NCI-H1092 treated with DMSO at 0.1 percent for 48 hours (cell line): ENCODE measurements at places on chromosomes 16 and 17.

- DNase-seq, result no peak
Measured at GRCh38 chr17:66344473-66344872, 42.1 kb downstream of the PRKCA start.

DNA sequence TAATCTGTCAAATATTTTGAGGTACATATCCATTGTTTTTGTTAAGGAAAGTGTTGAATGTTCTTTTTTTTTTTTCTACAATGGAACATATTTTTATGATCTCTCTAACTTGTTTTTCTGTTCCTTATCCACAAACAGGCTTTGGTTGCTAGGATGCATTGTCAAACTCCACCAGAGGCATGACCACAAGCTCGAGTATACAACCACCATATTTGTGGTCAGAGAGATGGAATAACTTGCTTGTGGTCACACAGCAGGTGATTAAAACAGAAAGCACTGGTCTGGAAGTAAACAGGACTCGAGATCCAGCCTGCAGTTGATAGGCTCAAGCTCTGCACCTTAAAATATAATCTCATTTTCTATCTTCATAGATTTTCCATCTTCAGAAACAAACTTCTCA is 105.8 kb upstream of the ADAMTS18 start:
- no peak for DNase-seq

DNA sequence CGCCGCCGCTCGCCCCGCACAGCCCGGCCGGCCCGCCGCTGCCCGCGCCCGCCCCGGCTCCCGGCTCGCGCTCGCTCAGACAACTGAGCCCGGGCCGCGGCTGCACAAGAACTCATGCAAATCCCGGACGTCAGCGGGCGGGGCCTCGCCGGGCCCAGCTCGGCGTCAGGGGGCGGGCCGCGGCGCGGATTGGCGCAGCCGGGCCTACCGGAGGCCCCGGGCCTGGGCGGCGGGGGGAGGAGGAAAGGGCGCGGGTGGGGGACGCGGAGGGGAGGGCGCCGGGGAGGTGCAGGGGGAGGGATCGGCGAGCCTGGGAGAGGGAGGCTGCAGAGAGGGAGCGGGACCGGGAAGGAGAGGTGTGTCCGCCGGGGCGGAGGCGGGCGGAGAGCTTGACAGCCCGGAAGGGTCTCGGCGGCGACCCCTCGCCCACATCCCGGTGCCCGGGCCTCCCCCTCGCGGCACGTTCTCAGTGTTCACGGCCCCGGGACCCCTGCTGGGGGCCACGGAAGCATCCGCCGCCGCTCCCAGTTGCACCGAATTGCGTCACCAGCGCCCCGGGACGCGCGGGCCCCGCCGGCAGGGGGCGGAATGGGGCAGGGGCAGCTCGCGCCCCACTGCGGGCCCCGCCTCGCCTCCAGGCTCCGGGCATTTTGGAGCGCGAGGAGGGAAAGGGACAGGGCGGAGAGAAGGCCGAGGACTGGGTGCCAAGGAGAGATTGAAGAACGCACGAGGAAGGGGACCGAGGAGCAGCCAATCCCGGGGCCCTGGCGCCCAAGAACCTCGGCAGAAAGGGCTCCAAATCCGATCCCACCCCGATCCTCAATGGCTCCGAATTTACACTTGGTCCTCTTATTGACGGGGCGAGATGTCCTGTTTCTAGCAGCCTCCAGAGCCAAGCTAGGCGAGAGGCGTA is at the start of gene CBX4:
CBX4 (minus strand) TSS at position 85 of the 913 bp plus-strand sequence. CDS start 189 bp downstream, outside the sequence.
- DNase-seq, result peak; percentile 89

DNA sequence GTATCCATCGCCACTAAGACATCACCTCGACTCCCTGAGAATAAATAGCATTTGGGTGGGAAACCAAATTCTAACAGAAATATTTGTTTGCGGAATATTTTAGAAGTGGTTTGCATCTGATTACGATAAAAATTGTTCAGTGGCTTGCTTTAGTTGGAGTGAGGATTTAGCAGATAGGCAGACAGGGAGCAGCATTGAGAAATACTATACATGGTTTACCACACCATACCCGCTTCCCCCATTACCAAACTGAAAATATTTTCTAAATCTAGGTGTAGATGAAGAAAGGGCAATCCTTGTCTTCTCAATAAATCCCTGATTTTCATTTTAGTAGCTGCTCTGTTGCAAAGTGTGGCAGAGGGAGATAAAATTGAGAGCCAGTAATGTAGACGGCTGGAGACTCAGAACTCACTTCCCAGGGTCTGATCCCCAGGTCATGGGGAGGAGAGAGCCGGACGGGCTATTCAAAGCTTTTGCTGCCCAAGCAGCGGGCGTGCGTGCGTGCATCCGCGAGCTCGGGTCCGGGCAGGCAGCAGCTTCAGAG is 808 bp upstream of the BAHCC1 start:
- DNase-seq, result no peak

GRCh38 chr16:53087101-53087500 is 32.3 kb downstream of the CHD9 start:
- peak; percentile 56 for DNase-seq

- no peak for DNase-seq
Measured at GRCh38 chr17:74738051-74738996, 1.3 kb downstream of the RAB37 start.

- no peak for DNase-seq
Measured at GRCh38 chr17:56310782-56311181, 157.5 kb downstream of the ANKFN1 start.

DNA sequence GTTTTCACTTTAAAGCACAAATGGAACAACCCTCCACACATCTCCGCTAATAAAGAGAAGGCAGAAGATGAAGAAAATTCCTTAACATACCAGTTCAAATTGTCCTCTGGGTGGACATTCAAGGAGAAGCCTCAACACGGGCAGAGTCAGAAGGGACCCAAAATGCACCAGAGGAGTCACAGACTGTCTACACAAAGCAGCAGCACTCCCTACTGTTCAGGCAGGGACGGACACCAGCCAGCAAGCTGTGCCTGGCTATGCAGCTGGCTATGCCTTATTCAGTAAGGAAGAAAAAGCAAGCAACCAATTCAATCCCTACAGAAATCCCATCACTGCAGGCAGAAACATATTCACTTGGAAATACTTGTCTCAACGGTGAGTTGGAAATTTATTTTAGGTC is 8.1 kb downstream of the DNAJC7 start:
- no peak for DNase-seq

DNA sequence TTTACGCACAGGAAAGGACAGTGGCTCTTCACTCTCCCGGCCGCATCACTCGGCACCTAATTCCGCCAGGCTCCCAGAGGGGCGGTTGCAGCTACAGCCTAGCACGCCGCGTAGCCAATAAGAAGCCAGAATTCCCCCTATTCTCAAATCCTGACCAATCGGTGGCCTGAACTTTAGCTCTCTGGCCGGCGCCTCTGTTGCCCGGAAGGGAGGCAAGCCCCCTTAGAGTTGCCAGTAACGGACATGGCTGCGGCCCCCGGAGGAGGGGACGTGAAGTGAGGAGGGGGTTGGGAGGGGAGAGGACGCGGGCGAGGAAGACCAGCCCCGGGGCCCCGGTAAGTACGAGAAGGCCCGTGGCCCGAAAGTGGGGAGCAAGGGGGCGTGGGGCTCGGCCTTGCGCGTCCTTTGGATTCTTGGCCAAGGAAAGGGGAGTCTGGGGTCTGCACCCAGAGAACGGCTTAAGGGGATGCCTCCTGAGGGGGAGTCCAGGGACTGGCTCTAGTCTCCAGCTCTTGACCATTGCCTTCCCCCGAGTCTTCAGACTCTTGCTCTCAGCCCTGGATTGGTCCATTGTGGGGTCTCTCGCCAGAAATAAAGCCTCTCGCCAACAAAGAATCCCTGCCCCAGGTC is at the start of gene TMEM94:
TMEM94 (plus strand) TSS at position 219 of the 630 bp plus-strand sequence. CDS start 15,271 bp downstream, outside the sequence.
- peak; percentile 98 for DNase-seq

DNA sequence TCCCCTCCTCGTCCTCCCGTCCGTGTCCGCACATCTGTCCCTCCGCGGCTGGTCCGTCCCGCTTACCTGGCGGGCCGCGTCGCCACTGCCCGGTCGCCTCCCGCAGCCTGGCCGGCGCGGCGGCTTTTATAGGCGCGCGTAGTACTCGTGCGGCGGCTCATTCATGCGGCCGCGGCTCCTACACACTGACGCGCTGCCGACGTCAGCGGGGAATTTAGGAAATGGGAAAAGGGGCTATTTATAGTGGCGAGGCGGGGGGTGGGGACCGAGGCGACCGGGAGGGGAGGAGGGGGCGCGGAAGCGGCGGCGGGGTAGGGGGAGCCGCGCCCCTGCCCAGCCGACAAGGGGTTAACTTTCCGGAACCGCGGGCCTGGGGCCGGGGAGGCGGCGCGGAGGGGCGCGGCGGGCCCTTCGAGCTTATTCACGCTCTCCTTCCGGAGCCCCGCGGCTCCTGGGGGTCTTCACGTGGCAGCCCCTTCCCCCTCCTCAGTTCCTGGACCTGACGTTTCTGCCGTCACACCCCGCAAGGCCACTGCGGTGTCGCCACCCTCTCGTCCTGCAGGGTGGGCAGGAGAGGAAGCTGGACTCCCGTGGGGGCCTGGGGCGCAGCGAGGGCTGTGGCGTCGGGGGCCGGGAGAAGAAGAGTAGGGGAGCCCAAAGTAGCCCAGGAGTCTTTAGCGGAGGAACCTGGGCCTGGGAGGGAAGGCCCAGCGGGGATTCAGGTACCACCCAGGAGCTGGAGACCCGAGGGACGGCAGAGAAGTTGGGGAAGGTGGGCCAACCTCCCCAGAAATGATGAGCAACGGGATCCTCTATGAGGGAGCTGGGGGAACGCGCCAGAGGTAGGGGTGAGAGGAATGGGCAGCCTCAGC is 3.6 kb upstream of the HIC1 start:
- DNase-seq, result no peak

DNA sequence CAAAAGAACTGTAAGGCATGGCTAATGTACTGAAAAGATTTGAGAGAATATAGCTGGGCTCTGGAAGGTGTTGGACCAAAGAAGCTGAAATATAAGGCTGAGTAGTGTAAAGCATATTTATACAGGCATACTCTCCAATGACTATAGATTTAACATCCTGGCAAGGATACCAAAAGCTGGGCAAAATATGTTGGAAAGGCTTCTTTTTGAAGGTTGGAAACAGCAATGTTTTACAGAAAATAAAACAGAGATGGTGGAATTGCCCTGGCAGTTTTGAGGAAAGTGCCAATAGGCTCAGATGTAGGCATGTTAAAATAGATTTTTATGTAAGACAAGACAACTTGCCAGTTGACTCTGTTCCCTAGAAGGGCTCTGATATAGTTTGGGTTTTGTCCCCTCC is 184.1 kb upstream of the SHISA6 start:
- DNase-seq, result no peak

DNA sequence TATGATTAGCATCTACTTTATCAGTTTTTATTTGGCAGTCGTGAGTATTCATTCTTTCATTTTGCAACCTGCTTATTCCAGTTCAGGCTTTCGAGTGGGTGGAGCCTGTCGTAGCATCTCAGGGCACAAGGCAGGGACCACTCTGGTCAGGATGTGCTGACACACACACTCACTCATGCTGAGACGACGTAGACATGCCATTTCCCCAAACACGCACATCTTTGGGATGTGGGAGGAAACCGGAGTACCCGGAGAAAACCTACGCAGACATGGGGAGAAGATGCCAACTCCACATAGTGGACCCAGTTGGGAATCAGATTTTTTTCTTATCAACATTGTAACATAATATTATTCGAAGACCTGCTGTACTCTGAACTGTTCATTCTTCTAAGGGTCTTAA is 756.5 kb upstream of the RBFOX1 start:
- DNase-seq, result no peak

DNA sequence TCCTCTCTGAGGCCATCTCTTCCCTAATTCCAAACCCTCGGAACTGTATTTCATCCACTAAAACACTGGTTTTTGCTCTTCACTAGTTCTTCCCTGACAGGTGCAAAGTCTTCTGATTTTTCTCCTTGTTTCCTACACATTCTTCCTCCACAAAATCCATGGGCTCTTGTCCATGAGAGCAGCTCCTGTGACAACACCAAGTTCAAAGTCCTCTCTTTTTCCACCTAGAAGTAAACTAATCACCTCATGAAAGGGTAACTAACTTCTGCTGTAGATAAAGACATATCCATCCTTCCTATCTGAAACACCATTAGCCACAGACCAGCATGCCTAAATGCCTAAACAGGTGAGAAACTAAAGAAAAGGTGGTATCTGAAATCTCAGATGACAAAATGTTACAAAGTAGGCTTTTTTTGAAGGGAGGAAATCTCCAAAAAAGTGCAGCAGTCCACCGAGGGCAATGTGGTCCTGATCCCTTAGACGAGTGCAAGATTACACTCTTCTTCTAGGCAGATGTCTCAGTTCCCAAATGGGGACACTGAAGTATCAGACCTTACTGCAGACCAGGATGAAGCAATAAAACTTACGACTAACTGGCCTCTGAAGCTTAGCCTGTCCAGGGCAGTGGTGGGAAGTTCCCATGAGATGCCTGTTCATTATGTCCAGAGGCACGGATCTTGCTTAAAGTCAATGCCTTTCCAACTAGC is 2.8 kb downstream of the PIP4K2B start:
- no peak for DNase-seq

DNA sequence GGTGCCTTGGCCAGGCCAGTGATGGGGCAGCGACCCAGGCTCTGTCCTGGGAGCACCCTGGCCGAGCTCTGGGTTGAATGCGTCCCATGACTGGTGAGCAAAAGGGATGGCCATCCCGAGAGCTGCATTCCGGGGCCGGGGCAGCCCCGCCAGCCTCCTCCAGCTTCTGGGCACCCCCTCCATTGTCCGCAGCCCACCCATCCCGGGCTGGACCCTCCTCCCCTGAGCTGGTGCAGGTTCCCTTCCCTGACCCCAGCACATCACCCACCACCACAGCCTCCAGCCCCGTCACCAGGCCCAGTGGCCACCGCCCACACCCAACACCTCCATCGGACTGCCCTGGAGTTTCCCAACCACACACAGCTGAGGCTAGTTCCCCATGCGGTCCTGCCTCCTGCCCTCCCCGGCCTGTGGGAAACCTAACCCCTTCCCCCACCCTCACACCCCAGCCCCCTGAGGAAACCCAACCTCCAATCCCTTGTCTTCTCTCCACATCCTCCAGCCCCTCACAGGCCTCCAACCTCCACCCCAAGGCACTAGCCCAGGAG is 16.2 kb upstream of the PVALEF start:
- DNase-seq, result no peak

DNA sequence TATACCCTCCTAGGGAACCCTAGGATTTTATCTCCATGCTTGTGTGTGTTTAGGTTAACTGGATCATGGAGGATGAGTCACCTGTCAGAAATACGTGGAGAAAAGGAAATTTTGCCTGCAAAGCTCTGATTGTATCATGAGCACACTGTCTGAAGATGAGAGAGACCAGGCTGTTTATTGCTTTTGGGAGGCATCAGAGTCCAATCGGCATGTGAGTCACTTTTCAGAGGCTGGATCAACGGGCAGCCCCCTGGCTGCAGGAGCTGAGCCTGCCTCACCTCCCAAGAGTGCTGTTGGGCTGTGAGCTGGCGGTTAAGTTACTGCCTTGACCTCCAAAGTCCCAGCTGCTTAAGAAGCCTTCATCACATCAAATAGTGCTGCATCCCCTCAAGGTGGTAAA is 41.5 kb upstream of the MED9 start:
- no peak for DNase-seq

DNA sequence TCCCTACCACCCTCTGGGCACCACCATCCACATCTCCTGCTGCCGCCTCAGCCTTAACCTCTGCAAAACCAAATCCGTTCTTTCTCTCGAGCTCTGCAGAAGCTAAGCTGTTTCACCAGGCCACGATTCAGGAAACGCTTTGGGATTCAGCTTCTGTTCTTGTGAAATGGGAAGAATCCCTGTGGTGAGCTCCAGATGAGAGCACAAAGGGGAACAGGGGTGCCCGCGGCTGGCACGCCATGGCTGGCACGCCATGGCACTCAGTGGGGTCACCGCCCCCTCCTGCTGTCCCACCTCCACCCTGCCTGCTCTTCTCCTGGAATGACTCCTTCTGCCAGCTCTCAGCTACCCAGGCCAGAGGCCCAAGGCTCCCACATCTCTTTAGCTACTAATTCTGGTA is 5.7 kb downstream of the QPRT start:
- no peak for DNase-seq
